ENCODE measurements at places on chromosomes 16 and 17.

GRCh38 chr16:88013091-88013609 is 61.9 kb downstream of the BANP start:
- DNase-seq = no peak

- no peak for DNase-seq
These were observed 52.5 kb downstream of the FTO start for GRCh38 chr16:53756275-53756996.

DNA sequence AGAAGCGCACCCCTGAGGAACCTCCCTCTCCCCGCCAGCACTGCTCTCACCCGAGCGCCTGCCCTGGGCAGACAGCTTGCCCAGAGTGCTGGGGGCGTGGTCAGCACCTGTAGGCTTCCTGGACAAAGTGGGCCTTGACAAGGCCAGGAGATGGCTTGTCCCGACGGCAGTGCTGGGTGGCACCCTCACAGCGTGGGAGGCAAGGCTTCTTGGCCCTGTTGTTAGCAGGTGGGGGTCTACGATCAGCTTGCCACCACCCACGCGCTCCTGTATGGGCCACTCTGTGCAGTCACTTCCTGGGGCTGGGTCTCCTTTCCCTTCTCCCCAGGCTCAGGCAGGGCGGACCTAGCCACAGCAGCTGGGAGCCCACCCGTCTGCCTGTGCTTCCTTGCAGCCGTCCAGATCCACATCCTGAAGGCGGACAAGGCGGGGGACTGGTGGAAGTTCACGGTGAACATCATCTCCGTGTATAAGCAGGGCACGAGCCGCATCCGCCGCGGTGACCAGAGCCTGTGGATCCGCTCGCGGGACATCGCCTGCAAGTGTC is 218.0 kb downstream of the NTN1 start:
- DNase-seq = no peak

DNA sequence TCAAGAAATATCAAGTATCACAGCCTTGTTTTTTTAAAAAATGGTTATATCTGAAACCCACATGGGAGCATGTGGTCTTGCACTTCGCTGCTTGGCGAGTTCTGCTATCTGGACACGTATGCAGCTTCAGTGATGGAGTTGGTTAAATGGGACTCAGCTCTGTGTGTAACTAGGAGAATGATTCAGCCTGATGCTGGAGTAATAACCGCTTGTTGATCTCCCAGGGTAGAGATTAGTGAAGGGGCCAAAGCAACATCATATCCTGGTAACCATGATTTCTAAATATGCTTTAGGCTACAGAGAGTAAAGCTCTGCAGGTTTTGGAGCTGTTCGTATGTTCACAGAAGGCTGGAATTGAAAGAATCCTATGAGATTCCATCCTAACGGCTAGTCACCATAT is 63.2 kb downstream of the IQCK start:
- no peak for DNase-seq

GRCh38 chr16:82456683-82457082 is 170.1 kb upstream of the CDH13 start:
- DNase-seq = peak; percentile 70

- DNase-seq = no peak
These were observed 12.1 kb downstream of the PLEKHG4 start for GRCh38 chr16:67291461-67291860.

DNA sequence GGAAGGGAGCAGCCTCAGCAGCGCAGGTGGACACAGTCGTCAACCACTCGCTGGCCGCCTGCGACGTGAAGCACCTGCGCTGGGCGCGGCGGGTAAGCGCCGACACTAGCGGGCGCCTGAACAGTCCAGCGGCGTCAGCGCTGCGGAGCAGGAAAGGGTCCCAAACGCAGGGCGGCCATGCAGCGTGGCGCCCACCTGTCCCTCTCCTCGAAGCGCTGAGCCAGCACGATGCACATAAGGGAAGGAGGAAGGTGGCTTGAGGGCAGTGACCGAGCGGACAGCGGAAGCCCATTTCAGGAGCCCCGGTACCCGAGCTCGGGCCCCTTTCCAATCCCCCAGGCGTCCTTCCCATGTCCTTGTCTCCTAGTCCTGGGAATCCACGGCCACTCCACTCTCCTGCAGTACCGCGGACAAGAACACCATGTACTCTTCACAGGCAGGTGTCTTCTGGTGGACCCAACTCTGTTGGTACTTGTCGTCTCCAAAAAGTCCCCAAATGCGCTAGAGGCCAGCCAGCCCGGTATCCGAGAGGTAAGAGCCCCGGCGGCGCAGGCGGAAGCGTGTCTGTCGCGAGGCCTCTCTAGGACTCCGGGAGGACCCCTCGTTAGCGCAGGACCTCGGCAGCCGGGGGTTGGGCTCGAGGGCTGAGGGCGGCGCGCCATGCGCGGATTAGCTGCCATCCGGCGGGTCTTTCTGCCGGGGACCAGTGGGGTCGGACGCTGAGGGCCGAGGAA is 14.4 kb downstream of the ZNF232 start:
- peak; percentile 59 for DNase-seq

DNA sequence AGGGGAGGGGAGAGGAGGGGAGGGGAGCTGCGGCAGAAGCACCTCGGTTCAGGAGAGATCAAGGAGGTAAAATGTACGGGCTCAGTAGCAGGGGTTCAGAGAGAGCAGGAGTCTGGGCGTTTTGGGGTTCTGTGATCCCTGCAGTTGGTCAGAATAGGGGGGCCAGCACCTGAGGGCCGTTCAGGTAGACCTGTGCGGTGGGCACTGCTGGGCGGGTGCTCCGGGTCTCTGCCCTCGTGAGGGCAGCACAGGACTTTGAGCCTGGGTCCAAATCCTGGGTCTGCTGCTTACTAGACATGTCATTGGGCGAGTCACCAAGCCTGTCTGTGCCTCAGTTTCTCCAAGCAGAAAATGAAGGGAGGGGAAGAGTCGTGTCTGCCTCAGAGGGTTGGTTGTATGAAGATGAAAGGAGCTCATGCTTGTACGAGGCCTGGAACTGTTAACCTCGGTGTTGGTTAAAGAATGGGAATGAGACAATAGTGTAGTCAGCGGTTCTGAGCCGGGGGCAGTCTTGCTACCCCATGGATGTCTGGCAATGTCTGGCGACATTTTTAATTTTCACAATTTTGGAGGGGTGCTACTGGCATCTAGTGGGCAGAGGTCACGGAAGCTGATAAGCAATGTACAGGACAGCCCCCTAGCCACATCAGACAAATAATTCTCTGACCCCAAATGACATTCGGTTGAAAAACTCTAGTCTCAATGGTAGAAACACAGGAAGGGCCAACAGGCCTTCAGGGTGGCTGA is 35.4 kb downstream of the OR1D5 start:
- no peak for DNase-seq

DNA sequence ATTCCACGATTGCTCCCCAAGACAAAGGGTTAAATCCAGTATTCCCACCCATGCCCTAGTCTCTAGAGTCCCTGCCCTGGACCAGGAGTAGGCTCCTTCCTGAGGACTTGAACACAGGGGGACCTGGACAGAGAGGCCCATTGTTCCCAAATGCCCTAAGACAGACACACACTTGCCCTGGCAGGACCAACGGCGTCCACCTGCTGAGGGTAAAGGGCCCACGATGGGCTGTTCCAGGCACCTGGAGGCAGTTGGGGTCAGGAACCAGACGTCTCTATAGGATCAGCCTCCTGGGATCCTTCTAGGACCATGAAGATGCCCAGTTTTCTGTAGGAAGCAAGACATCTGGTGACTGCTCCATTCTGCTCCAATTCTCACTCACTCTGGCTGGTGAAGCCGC is 39.3 kb downstream of the TNFRSF13B start:
- no peak for DNase-seq

DNA sequence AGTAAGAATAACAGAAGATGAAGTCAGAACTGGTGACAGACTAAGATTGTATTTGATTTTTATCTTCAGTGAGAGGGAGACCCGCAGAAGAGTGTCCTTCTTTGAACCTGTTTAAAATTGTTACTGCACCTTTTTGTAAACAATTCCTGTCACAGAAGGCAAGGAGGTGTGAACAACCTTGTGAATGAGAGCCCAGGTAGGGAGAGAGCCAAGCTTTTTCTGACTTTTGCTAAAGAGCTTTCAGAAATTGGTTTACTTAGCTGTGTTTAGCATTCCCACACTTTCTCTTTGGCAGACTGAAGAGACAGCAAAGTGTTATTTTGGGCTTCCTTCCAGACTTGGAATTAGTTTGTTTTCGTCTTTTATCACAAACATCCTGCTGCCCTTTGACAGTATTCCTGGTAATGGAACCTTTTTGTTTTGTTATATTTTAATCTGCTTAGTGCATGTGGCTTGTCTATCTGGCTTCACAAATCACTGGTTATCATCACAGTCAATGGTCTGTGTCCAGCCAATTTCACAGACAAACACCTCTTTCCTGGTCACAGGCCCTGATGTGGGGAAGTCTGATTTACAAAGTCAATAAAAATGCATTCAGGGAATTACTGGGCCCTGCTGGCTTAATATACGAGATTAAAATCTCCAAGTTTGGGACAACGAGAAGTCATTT is 85.7 kb upstream of the HS3ST2 start:
- DNase-seq = no peak

DNA sequence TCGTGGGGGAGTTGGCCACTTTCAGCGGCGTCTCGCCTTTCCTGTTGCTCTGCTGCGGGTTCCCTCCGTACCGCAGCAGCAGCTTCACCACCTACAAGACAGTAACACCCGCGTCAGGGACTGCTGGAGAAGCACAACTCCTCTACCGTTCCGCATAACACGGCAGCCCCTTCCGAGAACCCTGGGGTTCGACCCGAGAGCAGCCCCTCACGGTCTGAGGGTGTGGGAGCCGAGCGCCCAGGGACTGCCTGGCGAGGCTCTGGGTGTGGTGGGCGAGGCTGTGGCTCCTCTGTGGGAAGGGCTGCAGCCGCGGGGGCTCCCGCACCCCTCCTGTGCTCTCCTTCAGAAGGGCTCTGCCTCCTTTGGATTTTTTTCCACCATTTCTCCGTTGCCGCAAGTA is 68.6 kb downstream of the ZNF778 start:
- DNase-seq = no peak

DNA sequence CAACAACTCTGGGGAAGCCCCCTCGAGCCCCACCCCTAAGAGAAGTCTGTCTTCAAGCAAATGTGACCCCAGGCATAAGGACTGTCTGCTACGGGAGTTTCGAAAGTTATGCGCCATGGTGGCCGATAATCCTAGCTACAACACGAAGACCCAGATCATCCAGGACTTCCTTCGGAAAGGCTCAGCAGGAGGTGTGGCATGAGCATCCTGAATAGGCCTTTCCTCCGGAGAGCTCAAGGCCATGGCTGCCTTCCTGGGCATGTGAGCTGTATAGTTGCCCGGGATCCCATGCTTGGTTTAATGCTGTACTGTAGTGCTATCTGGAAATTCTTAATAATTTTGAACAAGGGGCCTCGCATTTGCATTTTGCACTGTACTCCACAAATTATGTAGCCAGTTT is 9.2 kb downstream of the LIG3 start:
- no peak for DNase-seq

DNA sequence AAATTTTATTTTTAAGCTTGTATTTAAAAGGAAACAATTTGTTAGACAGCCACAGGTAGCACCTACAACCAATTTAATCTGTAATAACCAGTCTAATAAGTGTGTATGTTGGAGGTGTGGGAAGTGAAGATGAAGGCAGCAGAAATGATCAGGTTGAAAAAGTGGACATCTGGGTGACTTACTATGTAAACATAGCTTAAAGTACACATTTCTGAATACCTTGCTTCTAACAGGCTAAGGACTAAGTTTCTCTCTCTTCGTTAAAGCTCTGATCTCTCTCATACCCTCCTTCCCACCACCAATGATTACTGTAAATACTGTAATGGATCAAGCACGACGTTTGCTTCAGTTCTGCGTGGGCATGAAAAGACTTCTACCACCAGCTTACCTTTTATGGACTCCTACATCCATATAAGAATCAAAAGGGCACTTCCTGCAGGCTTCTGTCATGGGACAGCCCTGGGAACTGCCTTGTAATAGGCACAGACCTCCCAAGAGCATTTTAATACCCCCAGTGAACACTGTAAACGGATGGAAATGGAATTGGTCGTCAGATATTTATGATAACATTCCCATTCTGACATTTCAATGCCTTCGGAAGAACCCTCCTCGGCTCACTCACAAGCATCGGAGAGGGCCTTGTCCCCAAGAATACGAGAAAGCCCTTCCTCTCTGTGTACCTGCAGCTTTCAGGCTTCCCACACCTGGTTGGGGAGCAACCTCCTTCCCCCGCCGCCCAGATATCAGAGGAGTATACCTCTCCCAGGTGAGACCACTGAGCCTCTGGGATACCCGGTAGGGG is 700 bp downstream of the CCDC43 start:
- no peak for DNase-seq

DNA sequence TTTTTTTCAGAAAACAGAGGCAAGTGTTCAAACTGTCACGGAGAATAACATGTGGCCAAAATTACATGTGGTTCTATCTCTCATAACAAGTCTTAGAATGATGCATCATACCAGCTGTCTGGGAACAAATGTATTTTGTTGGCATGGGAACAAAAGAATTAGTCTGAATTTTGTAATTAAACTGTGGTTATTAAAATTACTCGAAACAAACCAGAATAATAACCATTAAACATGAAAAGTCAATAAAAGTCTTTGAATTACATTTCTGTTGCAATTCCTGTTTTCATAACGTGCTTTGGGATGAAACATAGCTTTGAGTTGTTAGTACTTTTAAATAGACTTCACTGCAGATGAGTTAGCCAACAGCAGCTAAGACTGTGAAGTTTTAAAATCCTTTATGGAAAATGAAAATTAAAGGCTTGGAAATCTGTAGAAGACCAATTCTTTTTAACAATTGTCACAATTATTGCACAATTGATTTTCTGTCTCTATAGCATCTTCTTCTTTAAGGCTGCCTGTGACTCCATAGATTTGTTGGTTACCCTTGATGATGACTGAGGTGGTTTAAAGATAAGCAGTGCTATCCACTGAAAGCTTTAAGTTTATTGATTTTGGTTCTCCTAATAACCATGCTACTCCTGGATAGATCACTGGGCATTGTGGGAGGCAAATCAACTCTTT is 117.9 kb upstream of the AXIN2 start:
- no peak for DNase-seq

DNA sequence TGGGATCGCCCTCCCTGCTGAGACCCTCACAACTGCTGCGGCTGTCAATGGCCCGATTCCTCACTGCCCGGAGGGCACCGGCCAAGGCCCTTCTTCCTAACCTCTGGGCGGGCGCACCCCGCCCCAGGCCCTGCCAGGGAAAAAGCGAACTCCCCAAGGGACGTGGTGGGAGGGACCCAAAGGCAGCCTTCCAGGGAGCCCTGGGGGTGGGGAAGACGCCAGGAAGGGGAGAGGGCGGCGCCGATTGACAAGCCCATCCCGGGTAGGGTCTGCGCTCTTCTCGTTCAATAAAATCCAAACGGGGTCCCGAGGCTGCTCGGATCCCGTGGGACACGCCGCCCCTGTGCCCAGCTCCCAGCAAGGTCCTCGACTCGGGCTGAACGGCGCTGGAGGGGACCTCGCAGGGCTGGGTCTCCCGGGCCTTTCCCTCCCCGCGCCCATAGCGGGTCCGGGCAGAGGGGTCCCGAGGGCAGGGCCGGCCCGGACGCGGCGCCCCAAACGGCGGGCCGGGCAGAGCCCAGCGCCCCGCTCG is 416 bp downstream of the KIFC3 start:
- no peak for DNase-seq

DNA sequence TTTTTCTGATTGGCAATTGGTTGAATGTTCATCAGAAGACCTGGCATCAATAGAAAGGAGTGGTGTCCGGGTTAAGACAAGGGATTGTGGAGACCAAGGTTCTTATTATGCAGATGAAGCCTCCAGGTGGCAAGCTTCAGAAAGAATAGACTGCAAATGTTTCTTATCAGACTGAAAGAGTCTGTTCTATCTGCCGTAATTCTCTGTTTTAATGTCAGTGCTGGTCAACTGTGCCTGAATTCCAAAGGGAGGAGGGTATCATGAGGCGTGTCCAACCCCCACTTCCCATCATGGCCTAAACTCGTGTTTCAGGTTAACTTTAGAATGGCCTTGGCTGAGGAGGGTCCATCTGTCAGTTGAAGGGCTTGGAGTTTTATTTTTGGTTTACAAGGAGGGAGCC is 60.4 kb upstream of the AKTIP start:
- no peak for DNase-seq

Measured in NCI-H1092 (cell line).